Caki2 (cell line): ENCODE measurements at places on chromosomes 5 and 9. TPM values are rescaled to one million over a fixed set of nuclear protein-coding genes. Genes with fewer than 3 reads are reported as not detected.

DNA sequence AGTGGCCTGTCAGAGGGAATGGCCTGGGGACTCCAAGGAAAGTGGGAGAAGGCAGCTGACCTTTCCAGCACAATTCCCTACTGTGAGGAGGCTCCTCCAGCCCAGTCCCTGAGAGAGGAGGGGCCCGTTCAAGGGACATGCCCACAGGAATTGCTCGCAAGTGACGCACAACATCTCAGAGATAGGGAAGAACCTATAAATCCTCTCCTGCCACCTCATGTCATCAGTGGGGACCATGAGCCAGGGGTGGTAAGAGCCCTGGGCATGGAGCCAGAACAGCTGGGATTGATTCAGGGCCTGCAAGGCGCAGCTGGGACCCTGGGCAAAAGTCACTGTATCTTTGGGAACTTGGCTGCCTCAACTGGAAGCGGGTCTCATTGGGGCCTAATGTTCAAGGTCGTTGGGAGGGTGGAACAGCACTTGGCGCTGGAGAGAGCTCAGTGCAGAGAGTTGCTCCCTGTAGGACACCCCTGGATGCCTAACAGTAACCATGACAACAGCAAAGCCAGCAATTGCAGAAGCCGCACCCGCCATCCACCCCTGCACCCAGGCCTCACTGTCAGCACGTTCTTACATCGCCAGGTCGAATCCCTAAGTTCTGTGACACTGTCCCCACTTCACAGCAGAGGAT, 41.3 kb upstream of the ORM1 start:
- DNase-seq: peak; percentile 82

DNA sequence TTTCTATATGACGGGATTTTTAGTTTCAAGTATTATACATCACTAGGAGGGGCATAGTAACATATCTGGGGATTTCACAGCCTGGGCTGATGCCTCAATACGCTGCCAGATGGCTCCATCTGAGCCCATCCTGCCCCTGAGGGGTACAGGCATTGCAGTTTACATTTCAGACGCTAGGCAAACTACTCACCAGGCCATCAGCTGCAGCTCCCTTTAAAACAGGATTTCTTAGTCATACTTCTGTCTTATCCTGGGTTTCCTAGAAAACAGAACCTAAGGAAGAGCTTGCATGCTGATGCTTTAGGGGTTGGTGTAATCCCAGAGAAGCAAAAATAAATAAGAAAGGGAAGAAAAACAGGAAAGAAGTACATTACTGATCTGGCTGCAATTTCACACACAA, 372.8 kb upstream of the PIK3R1 start:
- no peak for DNase-seq

GRCh38 chr9:112890106-112891081, at the start of gene SLC46A2:
Gene SLC46A2 (minus strand): TSS chr9:112890876. CDS start chr9:112890681, 195 bp downstream.
- no peak for DNase-seq

DNA sequence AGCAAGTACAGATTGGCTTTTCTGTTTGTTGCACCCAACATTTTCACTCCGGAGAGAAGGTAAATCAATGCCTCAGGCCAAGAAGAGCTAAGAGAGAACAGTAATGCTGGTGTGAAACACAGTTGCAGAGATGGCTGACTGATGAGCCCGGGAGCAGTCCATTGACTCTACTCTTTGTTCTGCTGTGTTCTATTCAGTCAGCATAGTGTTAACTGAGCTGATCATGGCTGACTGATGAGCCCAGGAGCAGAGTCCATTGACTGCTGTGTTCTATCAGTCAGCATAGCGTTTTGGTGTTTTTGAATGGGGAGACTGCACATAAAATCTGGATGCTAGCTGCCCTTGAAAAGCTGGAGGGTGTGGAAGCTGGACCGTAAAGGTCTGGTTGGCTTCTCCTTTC, 141.4 kb downstream of the FRMD3 start:
- no peak for DNase-seq

DNA sequence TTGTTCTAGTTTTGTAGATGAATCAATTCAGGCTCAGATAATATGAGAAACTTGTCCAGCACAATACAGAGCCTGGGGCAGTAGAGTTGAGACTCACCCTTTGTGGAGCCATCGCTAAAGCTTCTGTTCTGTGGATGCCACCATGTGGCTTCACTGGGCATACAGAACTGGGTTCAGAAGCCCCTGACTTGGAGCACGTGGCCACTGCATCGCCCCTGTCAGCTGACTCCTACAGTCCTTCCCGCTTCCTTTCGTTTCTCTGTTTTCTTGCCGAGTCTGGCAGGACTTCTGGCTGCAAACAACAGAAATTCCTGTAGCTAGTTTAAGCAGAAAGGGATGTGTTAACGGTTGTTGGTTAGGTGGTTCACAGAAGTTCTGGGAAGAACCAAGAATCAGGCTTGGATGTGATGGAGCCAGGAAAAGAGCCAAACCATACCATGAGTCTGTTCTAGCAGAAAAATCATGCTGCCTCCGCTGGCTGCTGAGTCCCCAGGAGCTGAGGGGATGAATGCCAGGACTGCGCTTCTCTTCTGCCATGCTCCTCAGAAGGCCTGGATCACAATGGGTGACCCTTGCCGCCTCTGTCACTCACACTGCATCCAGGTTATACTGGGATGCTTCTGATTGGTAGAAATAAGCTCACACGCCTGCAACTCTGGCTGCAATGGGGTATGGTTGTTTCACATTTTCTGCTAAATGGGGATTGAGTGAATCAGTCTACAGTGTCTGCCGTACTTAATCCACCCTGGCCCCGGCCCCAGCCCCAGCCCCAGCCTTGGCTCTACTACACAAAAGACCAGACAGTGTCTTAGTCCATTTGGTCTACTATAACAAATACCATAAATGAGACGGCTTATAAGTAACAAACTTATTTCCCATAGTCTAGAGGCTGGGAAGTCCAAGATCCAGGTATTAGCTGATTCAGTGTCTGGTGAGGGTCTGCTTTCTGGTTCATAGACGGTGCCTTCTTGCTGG, 262.5 kb downstream of the GOLPH3 start:
- no peak for DNase-seq

GRCh38 chr9:112892981-112893380, 2.3 kb upstream of the SLC46A2 start:
- DNase-seq: no peak

The NAIP gene
- 1.2 TPM in 1 of 2 replicates, not detected in the other for total RNA-seq

DNA sequence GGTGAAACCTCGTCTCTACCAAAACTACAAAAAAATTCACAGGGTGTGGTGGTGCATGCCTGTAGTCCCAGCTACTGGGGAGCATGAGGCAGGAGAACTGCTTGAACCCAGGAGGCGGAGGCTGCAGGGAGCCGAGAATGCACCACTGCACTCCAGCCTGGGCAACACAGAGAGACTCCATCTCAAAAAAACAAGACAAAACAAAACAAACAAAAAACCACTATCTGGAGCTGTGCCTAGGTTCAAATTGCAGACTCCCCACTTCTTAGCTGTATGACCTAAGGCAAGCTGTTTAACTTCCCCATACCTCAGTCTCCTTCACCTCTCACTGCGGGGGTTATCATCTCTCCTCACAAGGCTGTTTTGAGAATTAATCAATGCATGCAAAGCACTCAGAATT, 68.0 kb downstream of the MAPKAP1 start:
- no peak for DNase-seq

The C1QTNF3 gene
- total RNA-seq: 0.74 TPM in 1 of 2 replicates, not detected in the other
